ENCODE measurements at places on chromosomes 7 and 10. TPM values are rescaled to one million over a fixed set of nuclear protein-coding genes. Genes with fewer than 3 reads are reported as not detected.

DNA sequence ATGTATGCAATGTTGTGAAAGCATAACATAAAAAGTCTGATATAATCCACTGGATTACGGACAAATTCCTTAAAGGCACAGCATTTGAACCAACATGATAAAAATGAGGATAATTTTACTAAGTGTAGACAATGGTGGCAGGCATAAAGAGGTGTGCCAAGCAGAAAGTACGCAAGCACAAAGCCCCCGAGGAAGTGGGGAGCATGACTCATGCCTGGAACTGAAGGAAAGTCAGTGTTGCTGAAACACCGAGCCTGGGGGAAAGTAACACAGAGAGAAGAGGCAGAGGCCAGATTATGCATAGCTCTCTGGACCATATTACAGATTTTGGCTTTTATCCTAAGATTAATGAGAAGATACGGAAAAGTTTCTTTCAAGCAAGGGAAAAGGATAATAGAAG, 490.0 kb upstream of the PHF14 start:
- H3K4me3 ChIP-seq = no peak overlapping the region
- no peak for DNase-seq
- no peaks in the 10 kb centered on the region for H3K36me3 ChIP-seq

DNA sequence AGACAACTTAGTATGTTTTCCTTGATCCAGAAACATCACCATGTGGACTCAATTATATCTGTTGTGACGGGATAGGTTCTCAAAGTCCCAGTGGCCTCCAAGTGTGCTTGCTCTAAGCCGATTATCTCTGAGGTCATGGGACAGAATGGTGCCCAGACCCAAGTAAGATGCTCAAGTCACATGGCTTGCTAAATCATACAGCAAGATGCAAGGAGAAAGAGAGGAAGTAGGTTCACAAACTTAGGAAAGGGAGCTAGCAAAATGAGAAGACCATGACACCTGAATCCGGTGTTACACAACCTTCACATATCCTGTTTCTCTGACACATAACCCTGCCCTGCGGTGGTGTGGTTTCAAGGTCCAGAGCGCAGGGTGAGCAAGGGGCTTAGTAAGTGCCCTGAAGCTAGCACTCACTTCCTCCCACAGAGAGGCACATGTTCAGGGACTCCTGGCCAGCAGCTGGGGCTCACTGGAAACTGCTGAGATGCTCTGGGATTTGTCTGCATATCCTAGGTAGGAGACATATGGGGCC, 590.9 kb upstream of the ANKRD30A start:
- H3K27me3 ChIP-seq = no peaks in the 10 kb centered on the region
- H3K36me3 ChIP-seq = no peaks in the 10 kb centered on the region
- DNase-seq = no peak
- no peaks in the 10 kb centered on the region for H3K4me1 ChIP-seq
- no peak overlapping the region for H3K27ac ChIP-seq
- no peak overlapping the region for H3K4me3 ChIP-seq

DNA sequence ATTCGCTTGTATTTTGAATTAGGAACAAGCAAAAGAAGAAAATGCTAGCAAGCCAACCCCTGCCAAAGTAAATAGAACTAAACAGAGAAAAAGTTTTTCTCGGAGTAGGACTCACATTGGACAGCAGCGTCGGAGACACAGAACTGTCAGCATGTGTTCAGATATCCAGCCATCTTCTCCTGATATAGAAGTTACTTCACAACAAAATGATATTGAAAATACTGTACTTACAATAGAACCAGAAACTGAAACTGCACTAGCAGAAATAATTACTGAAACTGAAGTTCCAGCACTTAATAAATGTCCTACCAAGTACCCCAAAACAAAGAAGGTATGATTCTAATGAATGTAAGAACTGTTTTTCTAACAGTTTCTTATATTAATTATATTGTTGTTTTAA, 87.9 kb downstream of the KMT2E start:
- H3K27ac ChIP-seq = no peak overlapping the region
- H3K36me3 ChIP-seq = peaks cover 57% of the 10 kb centered on the region
- H3K27me3 ChIP-seq = no peaks in the 10 kb centered on the region
- no peak for DNase-seq
- peaks cover 54% of the 10 kb centered on the region for H3K4me1 ChIP-seq

Gene MAT1A
- not detected for total RNA-seq
